ENCODE measurements at places on chromosomes 1 and 21.

DNA sequence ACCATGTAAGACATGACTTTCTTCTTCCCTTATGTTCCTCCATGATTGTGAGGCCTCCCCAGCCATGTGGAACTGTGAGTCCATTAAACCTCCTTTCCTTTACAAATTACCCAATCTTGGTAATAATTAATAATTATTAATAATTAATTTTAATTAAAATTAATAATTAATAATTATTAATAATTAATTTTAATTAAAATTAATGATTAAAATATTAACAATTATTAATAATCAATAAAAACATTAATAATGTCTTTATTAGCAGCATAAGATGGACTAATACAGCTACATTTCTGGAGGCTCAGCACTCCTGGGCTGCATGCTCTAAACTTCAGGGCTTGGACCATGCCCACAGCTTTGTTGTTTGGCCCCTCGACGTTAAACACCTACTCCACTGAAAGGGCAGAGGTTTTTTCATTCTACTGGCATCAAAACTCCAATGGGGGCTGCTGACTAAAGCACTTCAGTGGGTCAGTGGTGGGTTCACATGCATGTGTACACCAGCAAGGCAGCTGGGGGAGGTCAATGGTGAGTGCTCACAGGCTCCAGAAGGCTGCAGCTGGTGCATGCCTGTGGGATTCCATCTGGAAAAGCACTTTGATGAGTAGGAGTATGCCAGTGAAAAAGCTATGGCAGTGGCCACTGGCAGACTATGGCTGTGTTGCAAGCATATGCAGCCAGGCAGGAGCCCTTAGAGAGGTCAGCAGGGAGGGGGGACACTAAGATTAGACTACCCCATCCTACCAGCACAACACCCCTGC is 561.3 kb downstream of the NCAM2 start:
- DNase-seq: no peak

DNA sequence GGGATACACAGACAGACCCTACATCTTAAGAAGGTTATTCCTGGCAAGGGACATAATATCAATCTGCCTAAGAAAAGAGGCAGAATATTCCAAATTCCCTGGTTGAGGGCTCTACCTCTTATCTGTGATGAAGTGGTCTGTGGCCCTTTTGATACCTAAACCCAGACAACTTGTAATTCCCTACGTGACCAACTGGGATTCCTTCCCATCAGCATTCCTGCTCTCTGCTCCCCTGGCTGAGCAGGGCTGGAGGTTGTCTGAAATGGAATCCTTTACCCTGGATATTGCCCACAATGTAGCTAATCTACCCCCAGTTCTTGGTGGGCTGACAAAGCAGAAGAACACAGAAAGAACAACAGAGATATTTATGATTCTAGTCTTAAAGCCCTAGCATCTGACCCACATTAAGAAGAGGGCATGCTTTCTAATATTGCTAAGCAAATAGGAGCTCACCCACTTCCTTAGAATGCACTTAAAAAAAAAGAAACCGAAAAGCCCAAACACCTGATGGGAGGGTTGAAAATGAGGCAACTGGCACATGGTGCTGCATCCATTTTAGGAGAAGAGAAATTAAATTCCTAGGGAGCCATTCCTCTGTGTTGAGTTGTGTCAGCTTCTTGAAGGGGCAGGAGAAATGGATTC is 36.8 kb downstream of the GADD45A start:
- no peak for DNase-seq

DNA sequence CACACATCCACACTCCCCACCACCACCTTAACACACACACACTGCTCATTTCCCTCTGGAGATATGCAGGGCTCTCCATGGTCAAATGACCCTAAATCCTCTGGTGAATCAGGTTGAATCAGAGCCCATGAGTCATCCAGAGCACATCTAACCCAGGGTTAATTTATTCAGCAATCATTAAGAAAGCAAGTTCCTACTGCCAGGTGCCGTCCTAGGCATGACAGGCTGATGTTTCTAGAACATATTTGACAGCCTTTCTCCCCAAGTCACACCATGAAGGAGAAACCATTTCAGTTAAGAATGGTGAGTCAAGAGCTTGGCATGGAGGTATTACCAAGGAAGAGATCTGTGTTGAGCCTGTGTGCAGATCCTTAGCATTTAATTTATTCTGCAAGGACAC is 194.3 kb upstream of the CAMK1G start:
- DNase-seq: peak; percentile 92

GRCh38 chr21:23887725-23888306 is 1719.5 kb downstream of the MRPL39 start:
- DNase-seq: no peak

GRCh38 chr1:80282536-80282935 is 1276.0 kb upstream of the ADGRL4 start:
- no peak for DNase-seq

DNA sequence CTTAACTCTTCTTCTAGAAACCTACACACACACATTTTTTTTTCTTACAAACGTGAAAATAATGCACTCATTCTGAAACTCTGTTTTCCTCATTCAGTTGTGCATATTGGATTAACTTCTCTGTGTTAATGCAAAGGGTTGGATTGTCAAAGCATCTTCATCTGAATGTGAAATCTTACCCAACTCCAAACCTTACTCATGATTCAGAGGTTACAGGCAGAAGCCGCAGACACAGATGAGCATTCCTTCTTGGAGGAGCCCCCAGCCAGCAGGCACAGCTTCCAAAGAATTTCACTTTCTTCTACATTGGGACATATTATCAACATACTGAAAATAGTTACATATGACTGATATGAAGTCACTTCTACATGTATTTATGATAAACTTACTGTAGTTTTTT is 15.7 kb downstream of the PATJ start:
- DNase-seq: no peak

GRCh38 chr1:214934045-214934444 is 148.5 kb upstream of the KCNK2 start:
- DNase-seq: no peak

DNA sequence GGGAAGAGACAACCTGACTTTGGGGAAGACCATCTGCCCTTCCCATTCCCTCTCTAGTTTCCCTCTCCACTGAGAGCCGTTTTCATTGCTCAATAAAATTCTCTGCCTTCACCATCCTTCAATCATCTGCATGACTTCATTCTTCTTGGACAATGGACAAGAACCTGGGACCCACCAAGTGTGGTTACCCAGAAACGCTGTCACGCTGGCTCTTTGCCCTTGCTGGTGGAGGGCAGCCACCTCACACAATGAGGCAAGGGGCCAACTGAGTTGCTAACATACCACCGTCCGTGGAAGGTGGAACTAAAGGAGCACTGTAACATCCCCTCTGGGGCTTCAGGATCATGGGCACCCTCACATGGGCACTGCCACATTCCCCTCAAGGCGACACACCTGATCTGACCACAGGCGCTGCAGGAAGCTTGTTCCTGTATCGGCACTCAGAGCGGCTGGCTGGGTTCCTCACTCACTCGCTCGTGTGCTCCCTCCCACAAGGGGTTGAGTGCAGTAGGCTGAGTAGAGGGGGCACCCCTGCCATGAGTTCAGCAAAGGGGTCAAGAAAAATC is 652.4 kb downstream of the PLPP3 start:
- no peak for DNase-seq

DNA sequence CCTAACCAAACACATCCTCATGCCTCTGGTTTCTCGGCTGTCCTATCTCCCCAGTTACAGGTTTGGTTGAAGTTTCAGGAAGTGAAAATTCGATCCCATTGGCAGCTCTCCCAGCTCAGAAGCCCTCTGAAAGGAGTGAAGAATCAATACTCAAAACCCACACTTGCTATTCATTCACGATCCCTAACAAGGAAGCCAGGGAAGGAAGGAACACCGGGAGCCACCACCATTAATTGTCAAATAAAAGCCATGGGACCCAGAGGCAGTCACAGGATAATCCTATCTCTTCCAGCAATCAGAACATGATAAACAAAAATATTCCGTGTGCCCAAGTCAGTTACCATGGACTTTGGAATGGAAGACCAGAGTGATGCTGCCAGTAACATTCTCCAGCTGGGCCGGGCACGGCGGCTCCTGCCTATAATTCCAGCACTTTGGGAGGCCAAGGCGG is 7.0 kb downstream of the TMPRSS2 start:
- no peak for DNase-seq

- no peak for DNase-seq
These were observed 102.3 kb downstream of the PDE4B start for GRCh38 chr1:65894738-65895605.

- DNase-seq: no peak
These were observed 105.6 kb upstream of the SOD1 start for GRCh38 chr21:31553926-31554325.

DNA sequence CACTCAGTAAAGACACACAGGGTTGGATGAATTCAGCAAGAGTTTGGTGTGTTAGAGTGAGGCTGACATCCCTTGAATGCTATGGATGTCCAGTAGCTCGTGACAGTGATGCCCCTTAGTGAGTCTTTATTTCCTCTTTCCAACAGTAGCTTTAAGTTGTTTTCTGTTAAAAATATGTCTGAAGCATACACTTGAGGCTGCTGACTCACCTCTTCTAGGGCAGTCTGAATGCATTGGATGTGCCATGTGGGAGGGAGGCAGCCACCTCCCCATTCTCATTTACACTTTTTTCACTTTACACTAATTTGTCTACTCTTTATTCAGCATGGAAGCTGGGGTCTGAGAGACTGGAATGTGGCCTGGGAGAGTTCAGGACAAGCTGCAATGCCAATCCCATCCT is 17.6 kb downstream of the NOS1AP start:
- DNase-seq: no peak
